Smooth muscle cell of trachea (primary cell): ENCODE measurements at places on chromosomes 16 and 17. TPM values are rescaled to one million over a fixed set of nuclear protein-coding genes. Genes with fewer than 3 reads are reported as not detected.

CD300C gene
- total RNA-seq = not detected in 2 replicates

GAST gene
- total RNA-seq = not detected in 2 replicates

NOG gene
- total RNA-seq = not detected in 2 replicates

SPN gene
- total RNA-seq = not detected in 2 replicates

AHSP gene
- total RNA-seq = not detected in 2 replicates

FN3K gene
- 4.8 and 6.9 TPM in 2 replicates for total RNA-seq

NME1 gene
- 56.2 and 212 TPM in 2 replicates for total RNA-seq
